ENCODE measurements at places on chromosomes 3 and 15. TPM values are rescaled to one million over a fixed set of nuclear protein-coding genes. Genes with fewer than 3 reads are reported as not detected.

The SLC28A1 gene
- polyA plus RNA-seq, result 7.5 TPM

The PDZRN3 gene
- 48.5 TPM for polyA plus RNA-seq

The KNG1 gene
- 56.9 TPM for polyA plus RNA-seq

The MGLL gene
- 22.6 TPM for polyA plus RNA-seq

The GOLGA8J gene
- polyA plus RNA-seq, result 2.9 TPM

The ST8SIA2 gene
- 5.3 TPM for polyA plus RNA-seq

The GOLIM4 gene
- 107 TPM for polyA plus RNA-seq

The SNTN gene
- not detected for polyA plus RNA-seq

- peak; percentile 57 for DNase-seq
Observed at GRCh38 chr3:100260081-100260684, 609 bp upstream of the TBC1D23 start.

GRCh38 chr15:59801649-59802048 lies 112.5 kb upstream of the BNIP2 start:
- no peak for DNase-seq

- DNase-seq, result peak; percentile 67
Observed at GRCh38 chr15:79853492-79854328, 43.1 kb downstream of the MTHFS start.

GRCh38 chr15:60945196-60945595 lies 283.9 kb downstream of the RORA start:
- no peak for DNase-seq

DNA sequence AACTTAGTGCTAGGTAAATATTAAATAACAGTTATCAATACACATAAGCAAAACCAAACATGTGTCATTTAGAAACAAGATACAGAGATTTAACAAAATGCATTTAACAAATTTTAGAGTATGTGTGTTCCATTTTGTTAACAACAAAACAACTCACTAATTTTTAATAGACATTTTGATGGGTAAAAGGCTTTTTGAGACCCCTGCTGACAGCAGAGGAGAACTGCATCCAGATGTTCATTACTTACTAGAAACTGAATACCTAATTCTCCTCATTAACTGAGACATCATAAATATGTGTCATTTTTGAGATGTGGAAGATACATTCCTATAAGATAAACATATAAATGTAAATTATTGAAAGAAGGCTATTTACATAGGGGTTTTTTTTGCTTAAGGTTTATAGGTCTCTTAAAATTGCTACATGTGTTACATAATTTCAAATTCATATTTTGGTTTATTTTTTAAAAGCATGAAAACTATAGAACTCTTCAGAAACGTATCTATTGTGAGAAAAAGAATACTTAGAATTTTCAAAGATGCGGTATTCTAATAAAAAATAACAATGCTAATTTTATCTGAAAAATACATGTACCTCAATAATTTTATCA lies 1009.8 kb downstream of the TUSC7 start:
- DNase-seq, result no peak

GRCh38 chr3:173021547-173022185 lies 119.4 kb downstream of the SPATA16 start:
- DNase-seq, result no peak

DNA sequence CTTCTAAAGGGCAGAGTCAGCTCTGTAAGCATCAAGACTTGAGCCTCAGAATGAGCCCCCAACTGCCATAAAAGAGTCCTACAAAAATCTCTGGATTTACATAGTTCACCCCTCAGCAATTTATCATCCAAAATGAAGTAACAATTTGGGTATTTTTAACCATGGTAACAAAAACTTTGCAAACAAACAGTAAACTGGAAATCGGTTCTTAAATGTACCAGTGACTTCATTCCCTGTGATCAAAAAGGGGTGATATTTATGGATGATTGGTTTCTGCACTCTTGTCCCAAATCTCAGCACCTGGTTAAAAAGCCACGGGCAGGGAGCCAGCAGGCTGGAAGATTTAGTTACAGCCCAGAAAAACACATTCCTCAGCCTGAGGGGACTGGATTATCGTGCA lies 73.6 kb downstream of the TFG start:
- DNase-seq, result peak; percentile 32

- DNase-seq, result no peak
Observed at GRCh38 chr3:142394921-142395622, 52.8 kb downstream of the XRN1 start.

- DNase-seq, result no peak
Observed at GRCh38 chr15:79408041-79408440, 24.1 kb upstream of the MINAR1 start.

- DNase-seq, result no peak
Observed at GRCh38 chr3:120820748-120821147, 78.2 kb downstream of the GTF2E1 start.

DNA sequence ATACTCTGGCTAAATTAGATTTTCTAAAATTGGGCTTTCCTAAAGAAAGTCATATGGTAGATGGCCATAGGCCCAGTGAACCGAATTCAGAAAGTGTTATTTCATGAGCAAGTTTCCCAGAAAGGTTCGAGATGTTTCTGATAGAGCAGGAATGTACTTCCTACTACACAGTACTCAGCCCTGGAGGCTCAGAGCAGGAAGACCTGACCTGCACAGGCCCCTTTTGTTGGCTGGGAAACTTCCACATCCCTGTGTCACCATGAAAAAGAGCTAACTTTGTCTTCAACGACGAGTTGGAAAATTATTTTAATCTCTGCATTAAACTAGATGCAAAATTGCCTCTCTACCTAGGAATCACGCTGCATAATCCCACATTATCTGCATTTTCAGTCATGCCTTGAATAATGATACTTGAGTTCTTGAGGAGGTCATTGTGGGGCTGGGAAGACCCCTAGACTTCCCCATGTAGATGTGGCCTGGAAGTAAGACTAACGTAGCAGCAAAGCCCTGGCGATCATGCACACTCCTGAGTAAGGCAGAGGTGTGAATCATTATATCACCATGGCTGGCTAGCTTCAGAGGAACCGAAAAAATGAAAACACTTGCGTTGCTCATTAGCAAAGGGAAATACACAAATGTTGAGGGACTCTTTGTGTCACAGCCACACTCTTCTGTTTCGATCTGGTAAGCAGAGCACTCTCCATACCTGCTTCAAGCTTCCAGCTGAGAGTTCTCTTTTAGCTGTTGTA lies 47.1 kb downstream of the CMTM7 start:
- no peak for DNase-seq

GRCh38 chr15:88605189-88606069 lies 15.7 kb upstream of the AEN start:
- DNase-seq, result peak; percentile 65

GRCh38 chr15:25694823-25695312 lies 168.3 kb downstream of the ATP10A start:
- DNase-seq, result no peak

All from left kidney (tissue), 8 donors.